Activated naive CD8-positive, alpha-beta T cell treated with anti-CD3 and anti-CD28 coated beads for 36 hours (primary cell): ENCODE measurements at places on chromosomes 3 and 15.

- no peak for DNase-seq
Measured at GRCh38 chr3:195003893-195004289, 267.1 kb downstream of the XXYLT1 start.

DNA sequence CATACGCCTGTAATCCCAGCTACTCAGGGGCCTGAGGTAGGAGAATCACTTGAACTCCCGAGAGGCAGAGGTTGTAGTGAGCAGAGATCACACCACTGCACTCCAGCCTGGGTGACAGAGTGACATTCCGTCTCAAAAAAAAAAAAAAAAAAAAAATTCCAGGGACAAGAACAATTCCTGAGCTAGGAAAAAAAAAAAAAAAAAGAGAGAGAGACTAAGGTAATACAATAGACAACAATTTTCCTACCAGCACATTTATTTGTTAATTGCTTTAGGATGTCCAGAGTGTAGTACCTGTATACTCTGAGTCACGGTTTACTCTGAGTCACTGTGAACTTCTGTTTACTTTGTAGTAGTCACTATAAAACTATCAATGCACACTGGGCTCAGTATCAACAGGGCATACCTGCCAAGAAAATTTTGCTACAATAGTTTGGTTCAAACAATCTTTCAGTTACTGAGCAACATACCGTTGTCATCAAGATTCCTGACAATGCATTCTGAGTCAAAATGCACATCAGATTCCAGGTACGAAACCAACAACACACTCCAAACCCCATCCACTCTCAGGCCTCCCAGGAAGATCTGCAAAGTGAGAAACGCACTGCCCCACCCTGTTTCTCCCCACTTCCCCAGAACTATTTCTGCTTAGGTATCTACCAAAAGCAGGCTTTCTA is 28.3 kb downstream of the IGF2BP2 start:
- no peak for DNase-seq

DNA sequence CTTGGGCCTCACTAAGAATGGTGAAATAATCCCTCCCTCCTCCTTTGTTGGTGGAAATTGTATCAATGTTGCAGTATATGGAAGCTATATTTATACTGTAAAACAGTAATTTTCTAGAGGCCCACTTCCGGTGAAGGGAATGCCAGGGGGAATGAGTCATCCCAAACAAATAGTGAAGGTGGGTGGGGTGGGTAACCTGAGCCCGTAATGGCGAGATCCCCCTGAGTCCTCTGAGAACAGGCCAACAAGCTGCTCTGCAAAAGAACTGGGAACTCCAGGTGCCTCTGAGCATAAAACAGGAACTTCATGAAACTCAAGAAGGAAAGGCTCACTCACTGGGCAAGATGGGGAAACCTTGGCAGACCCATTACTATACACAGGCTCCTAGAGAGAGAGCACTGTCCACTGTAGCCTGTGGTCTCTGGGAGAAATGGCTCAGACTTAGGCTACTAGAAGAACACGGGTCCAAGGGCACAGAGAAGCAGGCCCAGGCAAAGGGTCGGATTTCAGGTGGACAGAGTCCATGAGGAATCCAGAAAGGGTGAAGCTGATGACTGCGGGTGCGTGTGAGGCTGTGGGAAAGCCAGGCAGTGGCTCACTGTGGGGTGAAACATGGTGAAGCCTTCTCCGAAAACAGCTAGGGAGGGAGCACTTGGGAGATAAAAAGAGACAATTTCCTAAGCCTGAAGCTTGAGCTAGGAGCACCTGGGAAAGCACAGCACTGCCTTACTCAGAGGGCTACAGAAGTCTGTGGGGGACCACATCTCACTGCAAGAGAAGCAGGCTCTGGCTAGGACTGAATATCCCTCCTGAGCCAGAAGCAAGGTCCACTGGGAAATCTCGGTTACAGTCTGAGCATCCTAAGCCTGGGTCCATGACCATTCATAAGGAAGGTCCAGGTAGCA is 19.8 kb downstream of the LARP6 start:
- no peak for DNase-seq

DNA sequence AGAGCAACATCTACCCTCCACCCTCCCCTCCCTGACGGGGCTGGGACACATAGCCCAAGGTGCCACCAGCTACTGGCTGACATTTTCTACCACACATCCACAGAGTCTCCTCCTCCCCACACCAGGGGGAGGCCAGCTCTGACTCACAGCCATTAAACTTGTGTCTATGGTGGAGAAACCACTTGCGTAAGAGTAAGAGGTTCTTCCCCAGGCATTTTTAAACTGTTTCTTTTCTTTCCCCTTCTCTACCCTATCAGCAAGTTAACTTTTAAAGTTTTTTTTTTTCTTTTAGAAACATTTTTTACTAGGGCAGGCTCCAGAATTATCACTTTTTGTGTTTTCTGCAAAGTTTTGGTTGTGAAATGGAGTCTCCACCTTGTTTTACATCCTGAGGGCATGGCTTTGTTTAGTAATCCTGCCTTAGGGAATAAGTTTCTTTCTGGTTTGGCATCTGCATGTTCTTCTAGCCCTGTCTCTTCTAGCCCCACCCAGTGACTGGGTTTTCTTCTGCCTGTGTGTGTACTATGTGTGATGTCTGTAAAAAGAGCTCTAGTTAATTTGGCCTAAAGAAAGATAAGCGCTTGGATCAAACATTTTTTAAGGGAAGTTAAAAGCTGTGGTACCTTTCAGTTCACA is 148.8 kb upstream of the GADL1 start:
- no peak for DNase-seq

- no peak for DNase-seq
Measured at GRCh38 chr3:17115186-17115585, 230.4 kb downstream of the PLCL2 start.

DNA sequence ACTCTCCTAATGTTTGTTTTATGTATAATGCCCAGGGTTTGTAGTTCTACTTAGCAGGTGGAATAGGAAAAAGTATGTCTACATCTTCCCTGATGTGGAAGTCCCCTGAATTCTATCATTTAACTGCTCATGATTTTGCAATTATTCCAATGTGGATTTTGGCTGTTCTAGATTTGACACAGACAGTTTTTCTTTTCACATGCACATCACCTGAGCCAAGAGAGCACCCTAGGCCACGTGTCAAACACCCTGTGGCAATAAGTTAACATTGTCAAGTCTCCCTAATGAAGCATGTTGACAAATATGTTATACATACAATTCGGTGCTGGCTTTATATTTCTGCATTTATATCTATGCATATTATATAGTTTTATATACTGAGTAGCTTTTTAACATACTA is 70.0 kb upstream of the SUCLG2 start:
- no peak for DNase-seq

GRCh38 chr15:89472785-89473256 is 23.6 kb downstream of the RHCG start:
- peak; percentile 65 for DNase-seq

GRCh38 chr15:39761006-39761405 is 21.6 kb downstream of the FSIP1 start:
- no peak for DNase-seq

GRCh38 chr3:195907684-195907933 is 742 bp downstream of the TNK2 start:
- no peak for DNase-seq

- no peak for DNase-seq
Measured at GRCh38 chr3:182490596-182491491, 302.5 kb upstream of the ATP11B start.
